Activated CD4-positive, alpha-beta memory T cell treated with anti-CD3 and anti-CD28 coated beads, Interleukin-2, amount 10 ng/mL, durations not matched to agents 7 days and 5 days (primary cell): ENCODE measurements at places on chromosomes 3 and 15. TPM values are rescaled to one million over a fixed set of nuclear protein-coding genes. Genes with fewer than 3 reads are reported as not detected.

GRCh38 chr15:94620632-94621031 is 389.3 kb downstream of the MCTP2 start:
- no peak for DNase-seq

DNA sequence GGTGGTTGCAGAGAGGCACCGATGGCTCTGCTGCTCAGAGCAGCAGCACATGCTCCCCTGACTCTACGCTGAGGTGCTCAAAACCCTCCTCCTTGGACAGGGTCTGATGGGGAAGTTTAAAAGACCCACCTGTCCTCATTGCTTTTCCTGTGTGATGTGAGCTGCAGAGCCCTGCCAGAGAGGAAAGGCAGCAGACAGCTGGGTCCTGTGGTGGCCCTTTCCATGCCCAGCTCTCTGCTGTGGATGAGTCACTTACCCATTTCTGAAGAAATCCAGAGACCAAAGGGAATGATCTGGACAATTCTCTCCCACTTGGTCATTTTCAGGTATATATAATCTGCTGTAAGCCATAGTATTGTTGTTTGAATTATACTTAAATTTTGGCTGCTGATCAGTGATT is 121.7 kb downstream of the CHDH start:
- DNase-seq = no peak

DNA sequence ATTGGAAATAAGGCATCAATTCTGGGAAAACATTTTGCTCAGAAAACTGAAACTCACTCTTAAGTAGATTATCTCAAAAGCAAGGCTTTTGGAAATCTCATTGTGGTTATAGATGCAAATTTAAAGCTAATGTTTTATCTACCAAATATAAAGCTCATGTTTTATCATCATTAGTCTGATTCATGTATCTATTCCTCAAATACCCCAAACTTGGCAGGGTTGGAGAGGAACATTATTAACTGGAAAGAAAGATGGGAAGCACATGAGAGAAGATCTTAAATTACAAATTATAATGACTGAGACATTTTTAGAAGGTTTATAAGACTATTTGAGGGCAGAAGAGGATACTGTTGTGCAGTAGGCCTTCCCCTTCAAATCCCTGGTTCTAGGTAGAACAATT is 137.3 kb upstream of the TGFBR2 start:
- DNase-seq = no peak

Gene CTXND1
- not detected for total RNA-seq

DNA sequence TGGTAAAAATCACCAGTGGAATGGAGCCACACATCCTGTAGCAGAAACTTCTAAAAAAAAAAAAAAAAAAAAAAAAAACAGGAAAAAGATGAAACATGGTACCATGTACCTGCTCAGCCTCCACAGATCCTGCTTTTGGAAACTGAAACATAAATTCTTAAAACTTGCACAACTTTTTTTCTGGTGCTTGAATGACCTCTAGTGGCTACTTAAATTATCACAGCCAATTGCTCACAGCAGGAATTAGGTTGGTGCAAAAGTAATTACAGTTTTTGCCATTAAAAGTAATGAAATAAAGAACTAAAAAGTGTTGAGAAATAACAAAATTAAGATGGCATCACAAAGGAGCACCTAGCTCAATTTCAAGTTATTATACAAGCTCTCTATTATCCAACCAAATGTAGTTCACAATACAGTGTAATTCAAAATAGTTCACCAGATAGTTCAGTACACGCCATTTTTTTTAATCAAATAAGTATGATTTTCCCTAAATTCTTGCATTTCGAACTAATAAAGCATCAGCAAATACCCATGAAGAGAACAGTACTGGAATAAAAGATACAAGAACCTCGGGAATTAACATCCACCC is 80.6 kb downstream of the ULK4 start:
- no peak for DNase-seq

GRCh38 chr3:113947372-113948014 is at the start of gene ZDHHC23:
ZDHHC23 (plus strand) TSS chr3:113948013; CDS start chr3:113948803, 790 bp downstream.
- DNase-seq = peak; percentile 68

DNA sequence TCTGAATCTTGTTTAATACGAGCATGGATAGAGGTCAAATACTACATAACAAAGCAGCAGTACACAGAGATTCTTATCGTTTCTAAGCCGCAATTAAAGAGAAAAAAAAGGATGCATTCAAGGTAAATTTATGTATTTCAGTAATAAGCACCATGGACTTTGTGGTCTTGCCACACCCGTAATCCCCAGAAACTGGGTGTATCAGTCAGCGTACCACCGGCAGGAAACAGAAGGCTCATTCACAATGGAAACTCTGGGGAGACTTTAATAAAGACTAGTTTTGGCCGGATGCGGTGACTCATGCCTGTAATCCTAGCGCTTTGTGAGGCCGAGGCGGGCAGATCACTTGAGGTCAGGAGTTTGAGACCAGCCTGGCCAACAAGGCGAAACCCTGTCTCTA is 81.9 kb upstream of the ZNF280D start:
- DNase-seq = peak; percentile 53

DNA sequence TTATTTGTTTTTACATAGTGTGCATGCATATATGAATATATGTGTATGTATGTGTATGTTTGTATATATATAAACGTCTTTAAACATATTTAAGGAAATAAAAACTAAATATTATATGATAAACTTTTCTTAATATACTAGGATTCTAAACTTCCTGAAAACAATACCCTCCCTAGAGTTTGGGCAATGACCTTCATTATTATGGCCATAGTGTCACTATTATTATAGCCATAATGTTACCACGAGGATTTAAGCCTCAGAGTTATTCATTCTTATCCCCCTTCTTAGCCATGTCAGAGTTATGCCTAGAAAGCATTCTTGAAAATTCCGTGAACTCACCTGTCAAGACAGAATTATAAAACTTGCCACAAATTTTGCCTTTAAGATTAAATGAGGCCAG is 335.5 kb downstream of the ERC2 start:
- no peak for DNase-seq

Gene WDR93
- not detected for total RNA-seq

DNA sequence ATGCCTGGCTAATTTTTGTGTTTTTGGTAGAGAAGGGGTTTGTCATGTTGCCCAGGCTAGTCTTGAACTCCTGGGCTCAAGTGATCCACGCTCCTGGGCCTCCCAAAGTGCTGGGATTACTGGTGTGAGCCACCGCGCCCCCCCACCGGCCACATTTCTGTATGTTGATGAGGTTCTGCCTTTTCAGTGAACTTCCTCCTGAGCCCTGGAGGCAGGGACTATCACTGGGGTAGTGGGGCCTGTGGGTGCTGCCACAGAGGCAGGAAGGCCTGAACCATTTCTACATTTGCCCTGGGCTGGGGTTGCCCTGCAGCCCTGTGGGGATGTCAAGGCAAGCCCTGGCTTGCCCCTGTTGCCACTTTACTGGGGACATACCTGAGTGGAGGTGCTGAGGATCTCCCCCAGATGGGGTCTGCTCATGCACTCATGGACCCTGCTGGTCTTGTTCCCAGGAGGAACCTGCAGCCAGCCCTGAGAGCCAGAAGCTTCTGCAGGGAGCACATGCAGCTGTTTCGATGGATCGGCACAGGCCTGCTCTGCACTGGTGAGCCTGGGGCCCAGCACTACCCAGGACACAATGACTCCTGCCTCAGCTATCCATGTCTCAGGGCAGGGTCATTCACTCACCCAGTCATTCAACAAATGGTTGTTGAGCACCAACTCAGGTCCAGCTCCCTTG is 5.7 kb downstream of the SLC28A1 start:
- no peak for DNase-seq

Gene OR4F6
- total RNA-seq = not detected

DNA sequence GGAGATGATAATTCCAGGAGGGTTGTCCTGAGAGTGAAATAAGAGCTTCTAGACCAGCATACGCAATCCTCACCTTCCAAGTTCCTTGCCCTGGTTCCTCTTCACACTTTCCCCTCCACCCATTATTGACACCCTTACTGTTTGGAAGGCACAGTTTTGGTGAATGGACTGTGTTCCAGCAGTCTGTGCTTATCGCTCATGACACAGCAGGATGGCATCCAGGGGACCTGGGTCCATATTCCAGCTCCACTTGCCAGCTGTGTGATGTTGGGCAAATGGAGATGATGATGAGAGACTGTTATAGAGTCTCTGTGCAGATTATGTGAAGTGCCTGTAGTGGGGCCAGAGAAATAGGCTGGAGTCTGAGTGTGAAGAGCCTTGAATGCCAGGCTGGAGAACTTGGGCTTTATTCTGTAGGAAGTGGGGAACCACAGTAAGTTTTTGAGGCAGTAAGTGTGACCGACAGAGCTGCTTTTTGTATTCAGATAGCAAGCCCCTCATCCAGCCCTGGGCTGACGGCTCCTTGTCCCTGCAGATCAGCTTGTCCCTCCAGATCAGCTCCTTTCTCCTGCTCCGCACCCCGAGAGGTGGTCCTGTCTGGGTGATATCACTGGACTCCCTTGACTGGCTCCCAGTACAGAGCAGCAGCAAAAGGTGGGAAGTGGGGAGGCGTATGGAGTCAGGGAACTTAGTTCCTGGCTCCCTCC is 8.1 kb downstream of the KBTBD13 start:
- no peak for DNase-seq

Gene PTX3
- not detected for total RNA-seq

DNA sequence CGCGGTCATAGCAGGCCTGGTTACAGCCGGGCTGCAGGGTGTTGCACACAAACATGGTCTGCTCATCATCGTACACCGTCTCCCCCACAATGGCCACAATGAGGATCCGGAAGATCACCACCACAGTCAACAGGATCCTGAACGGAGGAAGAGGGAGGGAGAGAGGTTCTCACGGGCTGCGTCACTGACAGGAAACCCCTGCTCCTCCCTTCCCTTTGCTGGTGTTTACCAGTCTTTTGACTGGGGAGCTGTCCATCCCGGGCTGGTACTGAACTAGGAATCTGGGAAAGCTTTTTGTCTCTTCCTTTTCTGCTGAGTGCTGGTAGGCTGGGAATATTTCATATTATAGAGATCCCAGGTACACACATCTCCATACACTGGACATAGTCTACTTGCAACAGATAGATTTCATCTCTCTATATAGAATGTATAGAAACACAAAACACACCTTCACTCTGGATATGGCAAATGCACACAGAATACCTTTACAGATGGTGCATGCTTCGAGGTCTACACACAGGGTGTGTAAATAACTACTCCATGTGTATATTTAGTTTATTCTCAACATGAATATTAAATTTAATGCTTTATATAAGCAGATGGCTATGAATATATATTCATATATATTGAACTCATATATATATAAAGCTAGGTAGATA is 1.4 kb downstream of the GJD2 start:
- DNase-seq = no peak

Gene NEK10
- 0.86 TPM for total RNA-seq

Gene PDIA3
- total RNA-seq = 290 TPM

Gene ACOX2
- total RNA-seq = not detected

DNA sequence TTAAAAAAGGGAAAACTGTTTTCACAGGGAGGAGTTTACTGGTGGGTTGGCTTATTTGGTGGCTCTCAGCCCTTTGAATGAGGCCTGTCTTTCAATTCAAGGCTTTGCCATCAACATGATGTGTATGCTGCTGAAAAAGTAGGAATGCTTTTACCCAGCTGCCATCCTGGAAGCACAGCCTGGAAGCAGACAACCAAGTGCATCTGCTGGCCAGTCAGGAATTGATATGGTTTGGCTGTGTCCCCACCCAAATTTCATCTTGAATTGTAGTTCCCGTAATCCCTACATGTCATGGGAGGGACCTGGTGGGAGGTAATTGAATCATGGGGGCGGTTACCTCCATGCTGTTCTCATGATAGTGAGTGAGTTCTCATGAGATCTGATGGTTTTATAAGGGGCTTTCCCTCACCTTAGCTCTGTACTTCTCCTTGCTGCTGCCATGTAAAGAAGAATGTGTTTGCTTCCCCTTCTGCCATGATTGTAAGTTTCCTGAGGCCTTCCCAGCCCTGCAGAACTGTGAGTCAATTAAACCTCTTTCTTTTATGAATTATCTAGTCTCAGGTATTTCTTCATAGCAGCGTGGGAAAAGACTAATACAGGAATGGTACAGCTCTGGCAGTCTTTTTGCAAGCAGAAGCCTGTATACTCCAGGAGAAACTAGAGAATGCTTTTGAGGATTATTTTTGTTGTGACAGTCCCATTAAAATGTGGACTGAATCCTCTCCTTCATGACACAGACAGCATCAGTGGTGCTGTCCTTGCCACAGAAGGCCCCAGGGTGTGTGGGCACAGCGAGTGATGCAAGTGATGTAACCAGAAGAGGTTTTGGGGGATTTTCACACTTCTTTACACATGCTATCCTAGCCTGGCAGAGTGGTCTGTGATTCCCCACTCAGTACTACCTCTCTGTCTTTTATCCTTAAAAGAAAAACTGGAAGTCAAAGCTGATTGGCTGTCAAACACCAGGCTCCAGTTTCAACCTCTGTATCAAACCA is 20.0 kb downstream of the PLCL2 start:
- DNase-seq = no peak

Gene SEMA5B
- 0.30 TPM for total RNA-seq

- DNase-seq = no peak
These were observed 280.6 kb downstream of the ROBO2 start for GRCh38 chr3:77320514-77320913.

GRCh38 chr15:28106294-28107110 is 7.4 kb upstream of the OCA2 start:
- no peak for DNase-seq

DNA sequence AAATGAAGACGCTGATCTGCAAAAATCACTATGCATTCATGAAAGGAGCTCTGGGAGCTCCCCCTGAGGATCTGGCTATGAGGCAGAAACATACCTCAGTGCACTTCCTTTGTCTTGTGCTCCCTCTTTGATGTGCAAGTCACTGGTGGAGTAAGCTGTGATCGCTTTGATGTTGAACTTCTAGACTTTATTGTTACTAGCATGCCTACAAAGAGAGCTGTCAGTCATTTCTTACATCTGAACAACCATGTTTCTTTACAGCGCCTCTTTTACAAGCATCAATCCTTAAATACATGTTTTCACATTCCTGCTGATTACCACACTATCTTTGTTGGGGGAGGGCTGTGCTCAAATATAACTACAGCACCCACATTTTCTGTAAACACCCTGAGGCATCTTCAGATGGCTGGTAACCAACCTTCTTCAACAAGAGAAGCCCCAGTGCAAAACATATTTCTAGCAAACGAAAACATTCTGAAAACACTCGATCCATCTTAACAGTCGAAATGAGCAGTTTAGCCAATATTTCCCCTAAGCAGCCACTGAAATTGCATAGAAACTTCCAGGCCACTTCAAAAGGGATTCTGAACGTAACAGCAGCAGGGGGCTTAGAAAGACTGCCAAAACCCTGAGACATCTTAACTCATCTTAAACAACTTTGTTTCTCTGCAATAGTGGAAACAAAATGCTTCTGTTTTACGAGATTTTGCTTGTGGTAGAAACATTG is 101.9 kb upstream of the ICE2 start:
- DNase-seq = no peak

Gene LDHAL6B
- not detected for total RNA-seq

Gene C3orf70
- not detected for total RNA-seq

Gene TRAT1
- 162 TPM for total RNA-seq
